Activated CD4-positive, alpha-beta T cell treated with anti-CD3 and anti-CD28 coated beads, Interleukin-2, amount 10 ng/mL, durations not matched to agents 24 days and 14 days (primary cell): ENCODE measurements at places on chromosomes 3 and 15. TPM values are rescaled to one million over a fixed set of nuclear protein-coding genes. Genes with fewer than 3 reads are reported as not detected.

GRCh38 chr3:136473716-136474326 lies 223.7 kb downstream of the PCCB start:
- no peak overlapping the region for H3K4me3 ChIP-seq
- H3K4me1 ChIP-seq: no peaks in the 10 kb centered on the region
- no peak overlapping the region for H3K27ac ChIP-seq
- peaks cover 48% of the 10 kb centered on the region for H3K36me3 ChIP-seq

DNA sequence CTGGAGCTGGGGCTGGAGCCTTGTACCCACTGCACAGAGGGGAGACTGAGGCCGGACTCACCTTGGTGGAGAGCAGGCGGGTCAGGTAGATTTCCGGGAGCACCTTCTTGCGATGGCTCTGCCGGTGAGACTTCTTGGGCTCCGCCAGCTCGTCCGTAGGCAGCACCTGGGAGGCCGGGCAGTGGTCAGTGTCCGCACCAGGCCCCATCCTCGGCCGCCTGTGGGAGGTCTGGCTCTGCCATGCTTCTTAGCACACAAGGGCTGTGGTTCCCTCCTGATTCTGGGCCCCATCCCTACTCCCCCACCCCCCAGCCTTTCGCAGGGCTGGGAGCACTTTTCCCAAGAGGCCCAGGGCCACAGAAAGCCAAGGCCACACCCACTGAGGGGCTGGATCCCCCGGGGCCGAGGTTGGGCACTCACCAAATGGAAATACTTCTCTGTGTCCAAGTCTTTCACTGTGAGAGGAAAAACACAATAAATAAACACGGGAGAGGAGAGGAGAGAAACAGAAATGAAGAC lies 17.4 kb downstream of the H1-8 start:
- peaks cover 4% of the 10 kb centered on the region for H3K27me3 ChIP-seq
- no peaks in the 10 kb centered on the region for H3K36me3 ChIP-seq
- no peak overlapping the region for H3K4me3 ChIP-seq
- DNase-seq: no peak

DNA sequence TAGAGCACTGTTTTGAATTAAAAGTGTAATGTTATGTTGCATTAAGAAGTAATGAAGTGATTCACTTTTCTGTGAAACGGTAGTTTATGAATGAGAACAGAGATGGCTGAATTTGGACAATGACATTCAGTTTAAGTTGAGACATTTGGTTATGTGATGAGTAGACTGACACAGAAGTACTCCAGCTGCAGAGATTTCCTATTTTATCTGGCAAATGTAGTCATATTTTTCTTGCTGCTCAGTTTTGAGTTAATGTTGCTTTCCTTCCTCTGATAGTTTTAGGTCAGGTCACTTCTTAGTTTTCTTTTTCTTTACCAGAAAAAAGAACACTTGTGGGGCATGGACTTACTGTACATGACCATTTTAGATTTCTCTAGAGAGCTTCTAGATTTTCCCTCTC lies 51.2 kb downstream of the ASB7 start:
- DNase-seq: no peak
- H3K27me3 ChIP-seq: no peaks in the 10 kb centered on the region
- no peak overlapping the region for H3K27ac ChIP-seq
- peaks cover 11% of the 10 kb centered on the region for H3K36me3 ChIP-seq

- no peaks in the 10 kb centered on the region for H3K36me3 ChIP-seq
- H3K27ac ChIP-seq: no peak overlapping the region
- DNase-seq: no peak
Measured at GRCh38 chr3:8741581-8742261, 8.1 kb downstream of the CAV3 start.

Gene ACKR4
- 0.26 and 0.58 TPM in 2 replicates for total RNA-seq
